ENCODE measurements at places on chromosomes 12 and 14. TPM values are rescaled to one million over a fixed set of nuclear protein-coding genes. Genes with fewer than 3 reads are reported as not detected.

BIN2 gene
- 158 TPM for total RNA-seq

SMCO2 gene
- not detected for total RNA-seq

TIGAR gene
- 14.7 TPM for total RNA-seq

LGALS3 gene
- 31.5 TPM for total RNA-seq

KLHL33 gene
- 2.7 TPM for total RNA-seq

NDUFA12 gene
- 247 TPM for total RNA-seq

DNA sequence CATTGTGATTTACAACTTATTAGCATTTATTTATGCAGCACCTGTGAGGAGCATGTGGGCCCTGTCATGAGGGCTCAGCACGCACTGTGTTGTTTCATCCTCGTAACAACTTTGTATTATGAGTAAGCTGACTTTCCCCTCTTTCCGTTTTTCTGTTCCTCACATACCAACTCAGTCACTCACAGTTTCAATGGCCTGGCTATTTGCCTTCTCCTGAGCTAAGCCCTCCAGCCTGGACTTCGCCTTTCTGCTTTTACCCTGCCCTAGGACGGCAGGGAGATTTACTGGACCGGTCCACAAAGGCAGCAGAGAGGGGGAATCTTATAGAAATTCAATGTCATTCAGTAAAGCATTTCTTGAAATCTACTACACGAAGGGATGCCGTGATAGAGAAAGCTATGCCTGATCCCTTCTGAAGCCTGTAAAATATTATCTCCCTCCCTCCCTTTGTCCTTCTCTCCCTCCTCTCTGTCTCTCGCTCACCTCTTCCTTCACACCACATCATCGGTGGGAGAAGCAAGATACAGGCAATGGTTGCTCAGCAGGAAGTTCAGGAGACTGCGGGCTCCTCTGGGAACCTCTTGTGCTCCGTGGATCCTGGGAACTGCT lies 219.2 kb upstream of the TBX3 start:
- no peaks in the 10 kb centered on the region for H3K36me3 ChIP-seq
- no peak overlapping the region for H3K27ac ChIP-seq
- H3K4me3 ChIP-seq: no peak overlapping the region
- no peaks in the 10 kb centered on the region for H3K4me1 ChIP-seq

- H3K36me3 ChIP-seq: no peaks in the 10 kb centered on the region
- no peak overlapping the region for H3K4me3 ChIP-seq
- peaks cover 6% of the 10 kb centered on the region for H3K27me3 ChIP-seq
- H3K27ac ChIP-seq: no peak overlapping the region
Measured at GRCh38 chr14:97428808-97429440, 631.7 kb downstream of the VRK1 start.

DNA sequence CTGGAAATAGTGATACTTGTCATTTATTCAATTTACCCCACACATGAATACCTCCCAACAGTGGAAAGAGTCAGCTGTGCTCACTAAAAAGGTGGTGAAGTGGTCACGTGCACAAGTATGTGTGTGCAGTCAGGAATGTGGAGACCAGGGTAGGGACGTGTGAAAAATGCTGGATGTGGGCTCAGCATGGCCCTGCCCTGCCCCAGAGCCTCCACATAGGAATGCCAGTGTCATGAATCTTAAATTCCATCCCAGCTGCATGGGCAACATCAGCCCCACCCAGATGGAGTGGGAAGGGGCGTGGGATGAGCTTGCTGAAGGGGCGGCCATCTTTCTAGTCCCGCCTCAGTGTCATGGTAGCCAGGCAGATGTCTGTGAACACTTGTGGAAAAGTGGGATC lies 87.7 kb downstream of the C12orf75 start:
- H3K4me1 ChIP-seq: no peaks in the 10 kb centered on the region
- no peak overlapping the region for H3K4me3 ChIP-seq
- H3K36me3 ChIP-seq: no peaks in the 10 kb centered on the region
- H3K27me3 ChIP-seq: peaks cover 6% of the 10 kb centered on the region
- no peak overlapping the region for H3K27ac ChIP-seq

DNA sequence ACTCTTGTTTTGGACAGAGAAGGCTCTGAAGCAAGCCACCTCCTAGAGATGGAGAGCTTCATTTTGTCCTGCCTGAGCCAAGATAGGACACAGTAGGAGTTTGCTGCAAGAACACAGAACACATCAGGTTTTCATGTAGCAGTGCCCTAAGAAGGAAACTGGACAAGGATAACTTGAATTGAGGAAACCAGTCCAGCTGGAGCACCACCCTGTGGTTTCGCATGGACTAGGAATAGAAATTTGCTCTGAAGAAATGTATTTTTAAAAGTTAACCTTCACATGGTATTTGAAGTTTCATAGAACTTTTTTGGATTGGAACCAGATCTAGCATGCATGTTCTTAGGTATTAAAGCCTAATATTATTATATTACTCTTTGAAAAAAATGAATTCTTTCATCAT lies 68.8 kb downstream of the RERG start:
- H3K27me3 ChIP-seq: peaks cover 14% of the 10 kb centered on the region
- no peak for DNase-seq

GRCh38 chr12:132395192-132395907 lies 66.0 kb upstream of the GALNT9 start:
- no peak for DNase-seq
- H3K36me3 ChIP-seq: no peaks in the 10 kb centered on the region
- H3K4me3 ChIP-seq: no peak overlapping the region
- peaks cover 5% of the 10 kb centered on the region for H3K27me3 ChIP-seq

DNA sequence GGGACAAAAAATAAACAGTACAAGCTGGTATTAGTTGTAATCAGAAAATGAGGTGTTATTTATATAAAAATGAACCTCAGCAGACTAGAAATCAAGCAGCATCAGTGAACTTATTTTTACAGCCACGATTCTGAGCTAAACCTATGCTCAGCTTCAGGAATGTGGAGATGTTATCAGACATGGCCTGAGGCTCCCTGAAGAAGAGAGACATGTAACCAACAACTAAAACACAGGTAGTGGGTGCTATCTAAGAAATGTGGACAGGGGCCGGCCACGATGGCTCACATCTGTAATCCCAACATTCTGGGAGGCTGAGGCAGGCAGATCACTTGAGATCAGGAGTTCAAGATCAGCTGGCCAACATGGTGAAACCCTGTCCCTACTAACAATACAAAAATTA lies 534.3 kb downstream of the VRK1 start:
- H3K27ac ChIP-seq: peak overlapping the region; percentile 66
- H3K27me3 ChIP-seq: no peaks in the 10 kb centered on the region
- peaks cover 31% of the 10 kb centered on the region for H3K4me1 ChIP-seq
- DNase-seq: no peak

DNA sequence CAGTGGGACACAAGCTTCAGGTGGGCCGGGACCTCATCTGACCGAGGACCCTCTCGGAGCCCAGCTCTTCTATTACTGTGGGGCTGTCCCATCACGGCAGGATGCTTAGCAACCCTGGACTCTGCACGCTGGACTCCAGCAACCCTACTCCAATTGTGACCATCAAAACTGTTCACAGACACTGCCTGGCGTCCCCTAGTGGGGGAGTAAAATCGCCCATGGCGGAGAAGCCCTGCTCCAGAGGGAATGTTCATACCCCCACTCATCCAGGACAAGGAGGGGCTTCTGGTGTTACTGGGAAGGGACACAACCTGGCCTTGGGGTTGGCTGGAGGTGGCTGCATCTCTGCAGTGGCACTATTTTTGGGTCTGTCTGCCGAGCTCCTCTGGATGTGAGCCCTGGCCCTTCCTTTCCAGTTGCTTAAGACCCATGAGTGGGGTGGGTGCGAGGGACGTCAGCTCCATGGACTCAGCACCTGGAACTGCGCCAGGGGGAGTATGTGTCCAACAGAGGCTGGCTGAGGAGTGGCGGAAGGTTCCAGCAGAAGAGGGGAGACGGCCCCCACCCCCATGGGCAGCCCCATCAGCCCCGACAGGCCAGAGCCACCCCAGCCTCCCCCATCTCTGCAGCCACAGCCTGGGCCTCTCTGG lies 103.8 kb downstream of the RFLNA start:
- peaks cover 28% of the 10 kb centered on the region for H3K36me3 ChIP-seq
- no peaks in the 10 kb centered on the region for H3K27me3 ChIP-seq
- H3K27ac ChIP-seq: no peak overlapping the region

- H3K36me3 ChIP-seq: no peaks in the 10 kb centered on the region
- H3K27ac ChIP-seq: no peak overlapping the region
- peaks cover 9% of the 10 kb centered on the region for H3K27me3 ChIP-seq
- DNase-seq: no peak
Measured at GRCh38 chr14:76537906-76538647, 162.1 kb downstream of the ESRRB start.

DNA sequence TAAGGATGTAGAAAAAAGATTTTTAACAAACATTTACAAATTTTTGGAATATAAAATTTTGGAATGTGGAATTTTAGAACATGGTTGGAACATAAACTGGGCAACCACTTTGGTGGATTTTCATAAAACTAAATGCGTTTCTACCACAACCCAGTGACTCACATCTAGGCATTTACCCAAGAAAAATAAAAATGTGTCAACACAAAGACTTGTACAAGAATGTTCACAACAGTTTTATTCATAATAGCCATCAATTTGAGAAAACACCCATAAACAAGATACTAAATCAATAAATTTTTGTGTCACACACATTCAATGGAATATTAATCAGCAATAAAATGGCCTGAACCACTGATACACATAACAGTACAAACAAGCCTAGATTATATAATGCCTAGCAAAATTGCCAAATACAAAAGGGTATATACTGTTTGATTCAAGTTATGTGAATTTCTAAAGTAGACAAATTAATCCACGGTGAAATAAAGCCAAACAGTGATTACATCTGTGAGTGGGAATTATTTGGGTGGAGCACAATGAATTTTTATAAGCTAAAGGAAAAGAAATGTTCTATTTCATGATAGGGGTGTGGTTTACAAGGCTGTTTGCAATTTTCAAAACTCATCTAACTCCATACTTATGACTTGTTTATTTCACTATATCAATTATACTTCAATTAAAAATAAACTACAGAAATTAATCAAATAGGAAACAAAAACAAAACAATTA lies 415.2 kb upstream of the OR4E1 start:
- H3K36me3 ChIP-seq: no peaks in the 10 kb centered on the region
- DNase-seq: no peak
- no peak overlapping the region for H3K4me3 ChIP-seq
- H3K27ac ChIP-seq: no peak overlapping the region
